ENCODE measurements at places on chromosomes 7 and 10.

- no peak for DNase-seq
Observed at GRCh38 chr10:36301539-36301938, 659.4 kb upstream of the FZD8 start.

GRCh38 chr10:98370831-98371820 is 43.9 kb downstream of the PYROXD2 start:
- no peak for DNase-seq

DNA sequence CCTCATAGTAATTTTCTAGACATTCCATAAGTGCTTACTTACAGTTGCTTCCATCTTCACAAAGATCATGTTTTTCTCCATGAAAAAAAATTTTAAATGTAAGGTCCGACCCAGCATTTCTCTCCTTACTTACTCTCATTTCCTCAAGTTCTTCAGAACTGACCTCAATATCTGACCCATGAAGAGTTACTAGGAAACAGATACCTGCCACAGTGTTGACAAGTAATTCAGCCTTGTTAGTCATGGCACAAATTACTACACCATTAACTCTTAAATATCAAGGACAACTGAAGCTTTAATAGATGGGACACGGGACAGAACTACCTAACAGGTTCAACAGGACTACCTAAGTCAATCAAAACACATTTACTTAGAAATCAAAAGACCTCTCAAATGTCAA is 316.2 kb downstream of the POM121L12 start:
- DNase-seq: no peak

DNA sequence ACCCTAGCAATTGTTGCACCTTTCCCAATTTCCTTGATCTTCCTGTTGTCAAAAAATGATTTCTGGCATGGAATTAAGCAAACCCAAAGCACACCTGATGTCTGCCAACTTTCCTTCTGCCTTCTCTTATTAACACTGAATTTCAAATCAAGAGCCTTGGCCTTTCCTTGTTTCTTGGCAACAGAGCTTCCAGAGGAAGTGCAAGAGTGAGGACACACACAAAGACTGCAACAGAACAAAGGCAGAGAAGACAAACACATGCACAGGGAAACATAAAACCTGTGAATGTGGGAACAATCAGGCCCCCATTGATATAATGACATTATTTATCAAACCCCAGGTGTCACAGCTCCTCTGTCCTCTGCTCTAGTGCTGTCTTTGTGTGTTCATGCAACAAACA is 73.0 kb upstream of the IL6 start:
- DNase-seq: no peak

DNA sequence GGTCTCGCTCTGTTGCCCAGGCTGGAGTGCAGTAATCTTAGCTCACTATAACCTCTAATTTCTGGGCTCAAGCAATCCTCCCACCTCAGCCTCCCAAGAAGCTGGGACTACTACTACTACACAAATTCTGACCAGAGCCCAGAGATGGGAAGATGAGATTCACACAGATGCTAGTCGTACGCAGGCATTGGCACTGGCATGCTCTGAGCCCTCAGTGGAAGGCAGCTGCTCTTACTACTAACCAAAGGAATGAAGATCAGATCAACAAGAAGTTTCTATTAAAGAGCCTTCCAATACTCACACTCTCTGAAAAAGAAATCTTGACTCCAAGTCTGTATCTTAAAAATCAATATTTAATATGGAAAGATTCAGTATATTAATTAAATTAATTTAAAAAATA is 10.7 kb downstream of the GDF2 start:
- no peak for DNase-seq

- no peak for DNase-seq
Observed at GRCh38 chr10:122349758-122350369, 24.6 kb upstream of the PLEKHA1 start.

- no peak for DNase-seq
Observed at GRCh38 chr7:156827587-156828203, 65.3 kb downstream of the LMBR1 start.

DNA sequence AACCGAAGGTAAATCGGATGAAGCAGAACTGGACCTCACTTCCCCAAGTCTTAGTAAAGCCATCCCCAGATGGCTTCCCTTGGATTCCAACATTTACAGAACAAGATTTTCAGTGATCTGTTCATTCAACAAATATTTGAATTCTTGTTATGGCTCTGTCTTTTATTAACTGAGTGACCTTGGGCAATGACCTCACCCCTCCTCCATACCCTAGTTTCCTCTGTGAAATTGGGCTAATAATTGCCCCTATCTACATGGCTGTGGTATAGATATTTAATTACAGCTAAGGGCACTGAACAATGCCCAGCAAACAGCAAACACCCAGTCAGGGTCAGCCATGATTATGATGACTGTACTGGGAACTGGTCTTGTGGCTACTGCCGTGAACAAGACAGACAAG is 19.1 kb downstream of the TECTB start:
- no peak for DNase-seq

DNA sequence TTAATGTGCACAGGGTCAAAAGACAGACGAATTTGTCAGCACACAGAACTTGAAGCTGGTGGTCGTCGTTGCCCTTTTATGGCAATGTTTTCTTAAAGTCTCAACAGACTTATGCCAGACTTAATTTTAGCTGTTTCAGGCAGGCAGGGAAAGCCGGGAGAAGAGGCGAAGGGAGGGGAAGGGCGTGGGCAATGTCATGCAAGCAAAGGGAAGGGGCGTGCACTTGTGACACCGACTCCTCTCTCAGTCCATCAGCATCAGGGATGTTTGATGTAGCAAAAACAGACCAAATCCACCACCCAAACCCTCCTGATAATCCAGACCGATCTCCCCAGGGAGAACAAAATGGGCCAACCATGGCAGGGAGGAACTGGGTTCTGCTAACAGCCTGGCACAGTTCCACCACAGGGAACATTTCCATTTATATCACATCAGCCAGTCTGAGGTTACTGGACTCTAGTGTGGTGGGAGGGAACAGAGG is 118.1 kb upstream of the RHEB start:
- no peak for DNase-seq

GRCh38 chr7:50321487-50322067 is 17.1 kb downstream of the IKZF1 start:
- no peak for DNase-seq

DNA sequence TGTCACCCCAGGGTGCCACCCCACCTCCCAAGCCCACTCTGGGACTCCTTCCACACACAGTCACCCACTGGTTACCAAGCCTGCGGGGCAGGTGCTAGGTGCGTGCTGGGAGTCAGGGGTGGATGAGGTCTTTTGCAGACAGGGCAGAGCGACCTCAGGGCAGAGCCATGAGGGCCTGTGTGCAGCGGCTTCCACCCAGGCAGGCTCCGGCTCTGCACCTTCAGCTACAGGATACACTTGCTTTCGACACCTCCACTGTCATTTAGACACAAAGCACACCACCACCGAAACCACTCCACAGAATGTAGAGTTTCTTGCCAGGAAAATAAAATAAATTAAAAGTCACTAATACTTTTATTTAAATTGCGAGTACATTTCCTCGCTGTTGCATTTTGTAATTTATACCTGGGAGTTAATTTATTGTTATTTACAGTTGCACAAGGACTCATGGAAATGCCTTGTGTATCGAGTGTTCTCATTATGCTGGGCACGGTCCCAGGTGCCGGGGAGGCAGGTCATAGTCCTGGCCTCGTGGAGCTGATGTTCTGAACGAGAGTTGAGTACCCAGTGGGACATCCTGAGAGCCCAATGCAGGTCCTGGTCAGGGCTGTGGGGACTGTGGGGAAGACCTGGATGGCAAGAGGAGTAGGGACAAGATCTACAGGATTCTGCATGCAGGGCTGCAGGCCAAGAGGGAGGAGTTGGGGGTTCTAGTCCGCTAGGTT is 127.8 kb downstream of the CUX1 start:
- DNase-seq: no peak

GRCh38 chr7:2191016-2191415 is 41.7 kb downstream of the MAD1L1 start:
- DNase-seq: no peak
